ENCODE measurements at places on chromosomes 7 and 10.

- DNase-seq, result no peak
These were observed 102.1 kb upstream of the MAGI2 start for GRCh38 chr7:79555571-79555970.

DNA sequence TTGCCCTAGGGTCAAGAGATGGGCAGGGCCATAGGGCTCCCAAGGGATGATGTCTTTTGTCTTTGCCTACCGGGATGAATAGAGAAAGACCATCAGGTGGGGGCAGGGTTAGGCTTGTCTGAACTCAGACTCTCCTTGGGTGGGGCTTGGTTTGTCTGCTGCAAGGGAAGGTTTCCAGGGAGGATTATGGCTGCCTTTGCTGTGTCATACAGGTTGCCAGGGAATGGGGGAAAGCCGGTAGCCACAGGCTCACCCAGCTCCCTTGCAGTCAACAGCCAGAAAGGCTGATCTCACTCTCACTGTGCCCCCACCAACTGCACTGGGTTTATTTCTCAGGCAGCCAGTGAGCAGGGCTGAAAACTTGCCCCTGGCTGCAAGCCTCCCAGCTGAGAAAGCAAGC lies 253.2 kb downstream of the POLR1F start:
- no peak for DNase-seq

GRCh38 chr10:14606633-14607032 lies 168.1 kb downstream of the FAM107B start:
- no peak for DNase-seq

- no peak for DNase-seq
These were observed 364.6 kb upstream of the PODXL start for GRCh38 chr7:131921016-131921415.

GRCh38 chr7:85781606-85782005 lies 594.8 kb upstream of the SEMA3D start:
- DNase-seq, result no peak

DNA sequence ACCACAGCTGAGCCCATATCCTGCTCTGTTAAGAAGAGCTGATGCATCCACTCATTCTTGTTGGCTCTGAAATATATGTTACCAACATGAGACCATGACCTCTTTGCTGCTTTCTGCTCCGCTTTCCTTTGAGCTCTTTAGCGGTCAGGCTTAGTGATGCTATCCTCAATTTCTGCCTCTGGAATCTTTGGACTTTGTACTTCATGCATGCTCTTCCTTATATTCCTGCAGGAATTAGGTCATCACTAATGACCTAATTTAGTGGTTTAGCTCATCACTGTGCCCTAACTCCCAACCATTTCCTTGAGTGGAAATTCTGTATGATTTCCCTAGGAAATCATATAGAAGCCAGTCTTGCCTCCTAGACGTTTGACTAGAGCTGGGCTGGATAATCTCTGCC lies 119.5 kb downstream of the AOAH start:
- no peak for DNase-seq

- no peak for DNase-seq
These were observed 2.5 kb downstream of the UNC5B start for GRCh38 chr10:71214641-71215559.

GRCh38 chr10:131332821-131333220 lies 21.3 kb upstream of the TCERG1L start:
- no peak for DNase-seq

DNA sequence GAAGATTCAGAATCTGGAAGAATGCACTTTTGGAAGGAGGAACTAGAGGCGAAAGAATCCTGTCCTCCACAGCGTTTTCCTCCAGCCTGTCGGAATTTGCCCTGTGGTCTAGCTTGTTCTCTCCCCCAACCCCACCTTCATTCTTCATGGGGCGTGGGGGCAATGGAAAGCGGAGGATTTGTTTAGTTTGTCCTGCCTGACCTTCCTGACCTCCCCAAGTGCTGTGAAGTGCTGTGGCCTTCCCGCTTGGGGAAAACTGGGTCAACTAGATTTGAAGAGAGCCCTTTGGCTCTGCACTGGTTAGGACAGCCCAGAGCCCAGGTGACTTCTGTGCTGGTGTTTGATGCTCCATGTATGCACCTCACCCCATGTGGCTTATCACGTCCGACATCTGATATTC lies 49.1 kb downstream of the GATA3 start:
- no peak for DNase-seq
